Progenitor cell of endocrine pancreas (in vitro differentiated cells): ENCODE measurements at places on chromosomes 1 and 21.

GRCh38 chr1:55699228-55699627 lies 484.1 kb upstream of the USP24 start:
- peaks cover 12% of the 10 kb centered on the region for H3K4me1 ChIP-seq
- H3K27me3 ChIP-seq, result peaks cover 46% of the 10 kb centered on the region
- no peak for DNase-seq
- no peak overlapping the region for H3K27ac ChIP-seq

DNA sequence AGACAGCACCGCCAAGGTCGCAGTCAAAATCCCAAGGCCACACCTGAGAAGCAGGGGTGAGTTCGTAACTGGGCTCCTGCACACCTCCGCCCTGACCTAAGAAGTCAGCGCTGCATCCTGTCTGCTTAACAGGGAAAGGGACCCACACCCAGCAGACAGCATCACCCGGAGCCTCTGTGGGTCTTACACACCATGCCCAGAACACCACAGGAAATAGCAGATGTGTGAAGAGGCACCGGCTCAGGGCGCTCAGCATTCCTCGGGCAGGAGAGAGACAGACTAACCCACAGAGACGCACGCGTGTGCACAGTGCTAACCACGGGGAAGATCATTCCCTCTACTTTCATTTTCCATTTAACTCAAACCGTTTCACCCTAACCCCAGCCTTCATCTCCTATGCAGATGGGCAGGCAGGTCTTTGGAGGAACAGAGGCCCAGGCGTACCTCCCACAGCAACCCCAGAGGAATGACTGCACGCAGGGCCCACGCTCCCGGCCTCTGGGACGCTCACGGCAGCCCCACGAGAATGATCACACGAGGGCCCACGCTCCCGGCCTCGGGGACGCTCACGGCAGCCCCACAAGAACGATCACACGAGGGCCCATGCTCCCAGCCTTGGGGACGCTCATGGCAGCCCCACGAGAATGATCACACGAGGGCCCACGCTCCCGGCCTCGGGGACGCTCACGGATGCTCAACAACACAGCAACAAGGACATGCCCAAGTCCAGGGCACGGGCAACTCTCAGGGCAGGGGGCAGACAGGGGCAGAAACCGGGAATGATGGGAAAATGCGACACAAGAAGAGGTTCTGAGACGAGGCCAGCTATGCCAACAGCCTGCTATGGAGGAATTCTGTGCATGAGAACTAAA lies 20.9 kb downstream of the POFUT2 start:
- peak; percentile 5 for DNase-seq
- H3K4me3 ChIP-seq, result no peak overlapping the region
- H3K27me3 ChIP-seq, result no peaks in the 10 kb centered on the region
- no peak overlapping the region for H3K27ac ChIP-seq
- peaks cover 33% of the 10 kb centered on the region for H3K36me3 ChIP-seq

- H3K4me3 ChIP-seq, result no peak overlapping the region
- H3K36me3 ChIP-seq, result peaks cover 2% of the 10 kb centered on the region
- H3K4me1 ChIP-seq, result peaks cover 1% of the 10 kb centered on the region
- no peak overlapping the region for H3K27ac ChIP-seq
- DNase-seq, result no peak
Measured at GRCh38 chr1:87986130-87986866, 657.6 kb downstream of the LMO4 start.

- H3K27ac ChIP-seq, result no peak overlapping the region
- H3K4me1 ChIP-seq, result peaks cover 6% of the 10 kb centered on the region
- H3K4me3 ChIP-seq, result no peak overlapping the region
- no peaks in the 10 kb centered on the region for H3K36me3 ChIP-seq
Measured at GRCh38 chr1:222970040-222970439, 155.2 kb downstream of the DISP1 start.

DNA sequence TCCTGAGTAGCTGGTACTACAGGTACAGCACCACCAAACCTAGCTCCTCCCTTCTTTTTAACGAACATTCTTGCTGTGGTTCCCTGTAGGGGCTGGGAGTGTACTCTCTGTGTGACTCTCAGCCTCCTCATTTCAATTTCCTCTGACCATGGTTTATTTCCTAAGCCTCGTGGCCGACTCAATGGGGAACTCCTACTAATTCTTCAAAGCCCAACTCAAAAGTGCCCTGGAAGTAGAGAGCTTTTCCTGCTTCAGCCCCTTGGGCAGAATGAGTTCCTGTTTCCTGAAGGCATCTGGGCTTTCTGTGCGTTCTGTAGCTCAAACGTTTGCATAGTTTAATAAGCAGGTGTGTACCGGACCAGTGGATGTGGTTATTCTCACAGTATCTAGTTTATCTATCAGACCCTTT lies 70.9 kb upstream of the ACOT11 start:
- H3K27me3 ChIP-seq, result peaks cover 6% of the 10 kb centered on the region
- H3K4me1 ChIP-seq, result peaks cover 28% of the 10 kb centered on the region
- H3K27ac ChIP-seq, result no peak overlapping the region
- no peaks in the 10 kb centered on the region for H3K36me3 ChIP-seq

- H3K27me3 ChIP-seq, result no peaks in the 10 kb centered on the region
- peaks cover 43% of the 10 kb centered on the region for H3K4me1 ChIP-seq
- H3K27ac ChIP-seq, result peak overlapping the region; percentile 93
- no peaks in the 10 kb centered on the region for H3K36me3 ChIP-seq
- no peak for DNase-seq
Measured at GRCh38 chr1:209655411-209656231, 3.4 kb upstream of the LAMB3 start.

DNA sequence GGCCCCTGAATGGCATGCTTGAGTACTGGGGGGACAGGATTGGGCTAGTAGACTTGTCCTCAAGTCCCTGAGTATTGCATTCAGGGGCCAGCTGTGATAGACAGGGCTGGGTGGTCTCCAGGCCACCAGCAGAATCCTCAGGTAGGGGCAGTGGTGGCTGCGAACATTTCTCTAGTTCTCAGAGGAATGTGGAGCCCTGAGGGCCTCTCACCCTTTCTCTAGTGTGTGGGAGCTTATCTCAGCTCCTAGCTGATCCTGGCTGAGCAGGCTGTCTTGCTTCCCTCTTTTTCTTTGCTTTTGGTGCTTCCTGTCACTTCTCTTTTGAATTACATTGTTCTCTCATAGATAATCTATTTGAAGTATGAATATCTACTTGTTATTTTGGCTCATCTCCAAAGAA lies 30.0 kb upstream of the PM20D1 start:
- H3K27ac ChIP-seq, result no peak overlapping the region
- no peak for DNase-seq
- no peaks in the 10 kb centered on the region for H3K27me3 ChIP-seq
- H3K4me1 ChIP-seq, result no peaks in the 10 kb centered on the region
- peaks cover 4% of the 10 kb centered on the region for H3K36me3 ChIP-seq

GRCh38 chr1:174243451-174244000 lies 84.2 kb downstream of the RABGAP1L start:
- H3K36me3 ChIP-seq, result peaks cover 10% of the 10 kb centered on the region
- DNase-seq, result no peak
- H3K4me1 ChIP-seq, result peaks cover 4% of the 10 kb centered on the region
- H3K4me3 ChIP-seq, result no peak overlapping the region
- no peaks in the 10 kb centered on the region for H3K27me3 ChIP-seq

DNA sequence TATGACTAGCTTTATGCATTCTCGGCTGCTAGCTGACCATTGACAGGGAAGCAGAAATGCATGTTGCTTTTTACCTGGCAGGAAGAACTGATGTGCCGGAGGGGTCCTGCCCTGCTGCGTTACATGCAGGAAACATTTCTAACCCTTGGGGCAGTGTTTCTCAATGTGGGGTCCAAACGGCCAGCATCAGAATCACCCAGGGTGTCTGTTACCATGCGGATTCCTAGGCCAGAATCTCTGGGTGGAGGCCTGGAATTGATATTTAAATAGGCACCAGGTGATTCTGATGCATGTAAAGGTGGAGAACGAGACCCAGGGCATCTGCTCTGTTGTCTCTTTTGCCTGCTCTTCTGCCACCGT lies 182.7 kb downstream of the PCP4 start:
- H3K4me3 ChIP-seq, result no peak overlapping the region
- H3K27me3 ChIP-seq, result no peaks in the 10 kb centered on the region
- DNase-seq, result no peak
- H3K36me3 ChIP-seq, result peaks cover 4% of the 10 kb centered on the region

DNA sequence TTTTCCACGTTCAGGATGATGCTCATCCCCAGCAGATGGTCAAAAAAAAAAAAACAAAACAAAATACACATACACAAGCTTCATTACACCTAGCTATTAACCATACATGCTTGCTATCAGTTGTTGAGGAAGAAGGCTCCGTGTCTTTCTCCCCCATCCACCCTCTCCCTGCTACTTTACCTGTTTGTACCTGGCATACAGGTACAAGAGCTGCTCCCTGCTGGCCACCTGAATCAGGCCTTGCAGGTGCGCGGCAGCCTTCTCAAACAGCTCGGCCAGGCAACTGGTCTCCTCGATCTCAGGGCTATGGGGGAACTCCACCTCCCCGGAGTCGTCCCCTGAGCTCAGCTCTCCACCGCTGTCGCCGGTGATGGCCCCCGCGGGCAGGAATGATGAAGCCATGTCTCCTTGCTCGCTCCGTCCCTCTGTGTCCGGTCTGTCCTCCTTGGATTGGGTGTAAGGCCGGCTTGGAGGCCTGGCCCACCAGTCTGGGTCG lies 464 bp downstream of the ACBD6 start:
- H3K27me3 ChIP-seq, result peaks cover 17% of the 10 kb centered on the region
- H3K4me1 ChIP-seq, result peaks cover 20% of the 10 kb centered on the region
- peaks cover 1% of the 10 kb centered on the region for H3K36me3 ChIP-seq

GRCh38 chr1:245500546-245500945 lies 345.8 kb downstream of the KIF26B start:
- DNase-seq, result no peak
- no peaks in the 10 kb centered on the region for H3K27me3 ChIP-seq
- H3K4me1 ChIP-seq, result no peaks in the 10 kb centered on the region
- H3K27ac ChIP-seq, result no peak overlapping the region

GRCh38 chr1:206693592-206693991 lies 8.9 kb downstream of the MAPKAPK2 start:
- peaks cover 8% of the 10 kb centered on the region for H3K36me3 ChIP-seq
- peak overlapping the region; percentile 87 for H3K27ac ChIP-seq
- no peak overlapping the region for H3K4me3 ChIP-seq
- DNase-seq, result no peak
- no peaks in the 10 kb centered on the region for H3K27me3 ChIP-seq
- peaks cover 62% of the 10 kb centered on the region for H3K4me1 ChIP-seq

DNA sequence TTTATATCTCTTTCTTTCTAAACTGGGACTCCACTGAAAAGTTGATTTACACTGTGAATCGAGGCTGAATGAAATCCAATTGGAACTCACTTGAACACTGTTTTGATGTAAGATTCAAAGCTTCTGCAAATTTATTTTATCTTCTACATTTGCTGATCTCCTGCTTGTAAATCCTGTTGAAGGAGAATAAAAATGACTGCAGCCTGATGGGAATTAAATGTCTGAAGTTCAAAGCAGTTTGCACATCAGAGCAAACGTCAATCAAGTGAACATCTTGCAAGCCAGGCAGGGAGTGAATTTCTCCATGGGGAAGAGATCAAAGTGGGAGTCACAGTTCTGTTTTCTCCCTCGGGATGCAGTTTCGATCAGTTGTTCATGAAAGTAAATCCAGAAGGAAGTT lies 127.2 kb downstream of the CACHD1 start:
- DNase-seq, result no peak
- peaks cover 51% of the 10 kb centered on the region for H3K4me1 ChIP-seq
- peaks cover 8% of the 10 kb centered on the region for H3K36me3 ChIP-seq
- H3K27me3 ChIP-seq, result peaks cover 9% of the 10 kb centered on the region
- H3K27ac ChIP-seq, result peak overlapping the region; percentile 82

GRCh38 chr1:236064674-236065508 lies at the start of gene NID1:
TSS of gene NID1 (minus strand) at chr1:236065090. CDS start at chr1:236065079, 11 bp downstream.
- peaks cover 35% of the 10 kb centered on the region for H3K27me3 ChIP-seq
- peak; percentile 64 for DNase-seq
- H3K36me3 ChIP-seq, result peaks cover 2% of the 10 kb centered on the region
- no peaks in the 10 kb centered on the region for H3K4me1 ChIP-seq

DNA sequence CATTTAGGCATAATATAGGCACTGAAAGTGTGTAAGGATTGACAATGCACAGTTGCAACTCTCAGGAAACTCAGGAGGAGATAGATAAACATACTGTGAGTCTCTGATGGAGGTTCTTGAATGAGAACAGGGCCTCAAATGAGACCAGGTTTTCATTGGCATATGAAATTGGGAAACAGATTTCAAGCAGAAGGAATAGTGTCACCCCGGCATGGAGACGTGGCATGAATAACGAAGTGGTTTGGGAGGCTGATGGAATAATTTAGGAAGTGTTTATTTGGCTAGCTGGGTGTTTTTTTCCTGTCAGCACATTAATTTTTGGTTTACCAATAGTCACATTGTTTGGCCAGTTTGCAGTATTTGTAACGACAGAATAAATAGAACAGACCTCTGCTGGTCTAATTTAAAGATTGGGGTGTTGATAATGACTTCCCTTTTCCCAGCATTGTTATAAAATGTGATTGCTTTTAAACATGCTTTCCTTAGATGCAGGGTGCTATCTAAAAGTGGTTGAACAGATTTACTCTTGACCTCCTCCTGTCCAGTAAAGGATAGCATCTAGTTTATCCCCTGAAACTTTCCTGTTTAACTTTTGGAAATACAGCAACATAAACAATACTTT lies 132.0 kb downstream of the C1orf21 start:
- no peak overlapping the region for H3K4me3 ChIP-seq
- H3K4me1 ChIP-seq, result no peaks in the 10 kb centered on the region
- H3K27ac ChIP-seq, result peak overlapping the region; percentile 18

DNA sequence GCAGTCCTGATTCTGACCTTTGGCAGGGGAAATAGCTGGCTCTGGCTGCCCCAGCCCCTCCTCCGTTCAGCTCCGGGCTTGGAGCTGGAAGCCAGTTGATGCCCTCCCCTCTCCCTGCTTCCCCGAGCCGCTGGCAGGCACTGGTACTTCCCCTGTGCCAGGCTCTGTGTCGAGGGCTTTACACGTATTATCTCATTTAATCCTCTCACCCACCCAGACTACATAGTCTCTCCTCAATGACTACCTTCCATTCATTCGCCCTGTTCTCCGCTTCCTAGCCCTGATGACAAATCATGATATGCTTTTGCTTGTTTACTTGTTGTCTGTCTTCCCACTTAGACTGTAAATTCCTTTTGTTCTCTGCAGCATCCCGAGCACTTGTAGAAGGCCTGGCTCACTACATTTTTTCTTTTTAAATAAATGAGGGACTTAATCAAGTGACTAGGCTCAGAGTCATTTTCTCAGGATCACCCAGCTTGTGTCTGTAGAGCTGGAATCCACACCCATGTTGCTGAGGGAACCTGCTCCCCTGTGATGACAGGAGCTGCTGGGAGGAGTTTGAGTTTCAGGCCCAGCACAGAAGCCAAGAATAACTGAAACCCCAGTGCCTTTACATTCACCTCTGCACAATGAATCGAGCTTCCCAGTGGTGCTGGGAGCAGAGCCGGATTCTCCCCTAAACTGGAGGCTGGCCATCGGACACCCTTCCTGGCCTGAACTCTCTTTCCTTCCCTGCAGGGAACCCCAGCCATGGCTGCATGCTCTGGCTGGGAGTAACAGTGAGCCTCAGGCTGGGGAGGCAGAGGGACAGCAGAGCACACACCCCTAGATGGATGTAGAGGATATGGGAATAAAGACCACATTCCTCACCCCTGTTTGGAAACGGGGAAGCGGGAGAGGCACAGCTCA lies 58.3 kb downstream of the UBIAD1 start:
- no peaks in the 10 kb centered on the region for H3K36me3 ChIP-seq
- no peaks in the 10 kb centered on the region for H3K4me1 ChIP-seq
- H3K27me3 ChIP-seq, result peaks cover 11% of the 10 kb centered on the region
- no peak for DNase-seq

- DNase-seq, result no peak
- H3K4me3 ChIP-seq, result no peak overlapping the region
- no peaks in the 10 kb centered on the region for H3K27me3 ChIP-seq
- no peak overlapping the region for H3K27ac ChIP-seq
Measured at GRCh38 chr1:237779356-237779755, 111.4 kb downstream of the ZP4 start.
